ENCODE measurements at places on chromosomes 13 and 19.

DNA sequence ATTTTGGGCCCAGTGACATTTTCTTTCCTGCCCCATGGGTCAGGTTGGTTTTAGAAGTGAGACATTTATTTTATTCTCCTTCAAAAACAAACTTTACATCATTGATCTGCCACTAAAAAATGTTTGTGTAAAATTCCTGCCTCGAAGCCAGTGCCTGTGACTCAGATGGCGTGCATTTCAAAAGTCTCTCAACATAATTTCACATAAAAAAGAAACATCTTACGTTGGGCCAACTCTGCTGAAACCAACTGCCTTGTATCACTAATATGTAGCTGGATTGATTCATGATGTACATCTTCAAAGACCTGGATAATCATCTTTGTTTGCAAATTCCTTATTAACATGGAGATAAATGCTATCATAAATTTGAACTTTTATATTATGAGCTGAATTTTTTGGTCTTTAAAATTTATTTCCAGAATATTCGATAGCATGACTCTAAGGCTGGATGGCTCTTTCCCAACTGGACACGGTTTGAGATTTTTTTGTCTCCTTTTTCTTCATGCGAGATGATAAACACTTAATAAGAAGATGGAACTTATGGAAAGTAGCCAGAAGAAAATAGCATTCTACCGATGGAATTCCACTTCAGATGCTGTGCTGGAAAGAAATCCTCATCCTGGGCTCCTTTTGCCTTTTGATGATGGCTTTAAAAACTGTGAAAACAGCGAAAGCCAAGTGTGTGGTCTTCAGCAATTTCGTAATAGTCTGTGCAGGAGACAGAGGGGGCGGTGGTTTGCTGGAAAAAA, 420.5 kb downstream of the FGF9 start:
- peak; percentile 37 for DNase-seq

- no peak for DNase-seq
These were observed 409.3 kb downstream of the DIAPH3 start for GRCh38 chr13:59754411-59754810.

DNA sequence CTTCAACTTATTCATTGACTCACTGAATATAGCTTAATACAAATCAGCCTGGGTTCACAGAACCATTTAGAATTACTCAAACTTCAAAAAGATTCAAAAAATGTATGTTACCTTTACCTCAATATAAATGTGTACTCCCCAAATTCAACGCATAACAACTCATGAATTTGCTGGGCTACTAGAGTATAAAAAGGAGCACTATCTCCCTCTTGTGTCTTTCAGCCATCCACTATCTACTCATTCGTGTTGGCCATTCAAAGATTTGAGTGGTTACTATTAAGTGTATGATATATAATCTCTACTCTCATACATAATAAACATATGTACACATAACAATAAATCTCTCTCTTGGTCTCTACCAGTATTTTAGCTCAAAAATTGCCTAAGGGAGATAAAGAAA, 20.3 kb downstream of the INTS6 start:
- DNase-seq = no peak

DNA sequence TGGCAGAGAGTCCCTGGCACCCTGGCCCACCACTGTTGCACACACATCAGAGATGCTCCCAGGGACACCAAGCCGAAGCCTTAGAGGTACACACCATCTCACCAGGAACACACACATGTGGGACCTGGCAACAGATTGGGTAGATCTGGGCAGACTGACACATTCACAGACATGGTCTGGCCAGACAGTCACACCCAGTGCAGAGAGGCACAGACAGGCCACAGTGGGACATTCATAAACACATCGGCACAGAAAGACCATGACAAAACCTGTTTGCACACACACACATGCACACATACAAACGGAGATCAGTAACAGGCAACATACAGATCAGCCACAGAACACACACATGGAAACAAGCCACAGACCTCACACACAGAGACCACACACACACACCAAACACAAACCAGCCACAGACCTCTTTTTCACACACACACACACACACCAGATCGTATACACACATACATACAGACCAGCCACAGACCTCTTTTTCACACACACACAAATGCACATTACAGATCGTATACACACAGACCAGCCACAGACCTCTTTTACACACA, 6.3 kb upstream of the JUNB start:
- no peak for DNase-seq

GRCh38 chr13:26681036-26681435, 79.5 kb downstream of the GPR12 start:
- DNase-seq = no peak

DNA sequence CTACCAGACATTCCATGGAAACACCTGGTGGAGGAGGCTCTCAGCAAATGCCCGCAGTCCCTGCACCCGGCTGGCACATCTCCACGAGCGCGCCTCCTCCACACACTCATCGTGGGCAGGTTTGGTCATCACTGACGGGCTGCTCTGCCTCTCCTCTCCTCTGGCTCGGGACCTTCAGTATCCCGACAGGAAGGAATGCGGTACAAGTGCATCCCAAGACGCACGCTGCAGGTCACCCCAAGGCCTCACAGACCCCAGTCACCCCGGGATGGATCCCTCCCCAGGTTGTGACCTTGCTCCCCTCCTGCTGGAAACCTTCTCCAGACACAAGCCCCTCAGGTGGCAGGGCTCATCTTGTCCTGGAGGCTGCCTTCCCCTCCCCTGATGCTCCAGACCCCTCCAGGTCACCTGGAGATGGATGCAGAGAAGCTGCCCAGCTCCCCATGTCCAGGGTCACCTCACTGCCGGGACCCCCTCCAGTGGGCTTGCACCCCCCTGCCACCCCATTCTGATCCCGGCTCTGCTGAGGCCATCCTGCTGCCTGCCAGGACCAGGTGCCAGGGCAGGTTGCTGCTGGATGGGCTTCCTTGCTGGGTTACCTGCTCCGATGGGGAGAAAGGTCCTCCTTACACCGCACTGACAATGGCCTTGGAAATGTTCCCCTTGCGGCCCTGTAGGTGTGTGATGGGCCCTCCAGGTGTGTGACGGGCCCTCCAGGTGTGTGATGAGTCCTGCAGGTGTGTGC, 29.9 kb downstream of the C13orf46 start:
- no peak for DNase-seq

DNA sequence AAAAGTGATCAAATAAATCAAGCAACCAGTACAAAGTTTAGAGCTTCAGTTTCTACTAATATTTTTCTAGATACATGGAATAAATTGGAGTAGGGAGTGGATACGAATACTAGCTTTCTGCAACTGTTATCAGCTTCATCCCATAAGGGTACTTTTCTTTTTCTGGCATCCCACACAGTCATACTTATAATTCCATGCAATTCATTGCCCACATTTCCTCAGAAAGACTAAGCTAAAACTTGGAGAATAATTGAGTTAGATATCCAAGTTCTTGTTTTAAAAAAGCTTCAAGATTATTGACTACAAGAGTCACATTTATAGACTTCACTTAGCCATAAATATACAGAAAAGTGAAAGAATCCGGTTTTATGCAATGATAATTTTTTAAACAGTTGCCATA, 186.9 kb downstream of the OLFM4 start:
- DNase-seq = no peak

DNA sequence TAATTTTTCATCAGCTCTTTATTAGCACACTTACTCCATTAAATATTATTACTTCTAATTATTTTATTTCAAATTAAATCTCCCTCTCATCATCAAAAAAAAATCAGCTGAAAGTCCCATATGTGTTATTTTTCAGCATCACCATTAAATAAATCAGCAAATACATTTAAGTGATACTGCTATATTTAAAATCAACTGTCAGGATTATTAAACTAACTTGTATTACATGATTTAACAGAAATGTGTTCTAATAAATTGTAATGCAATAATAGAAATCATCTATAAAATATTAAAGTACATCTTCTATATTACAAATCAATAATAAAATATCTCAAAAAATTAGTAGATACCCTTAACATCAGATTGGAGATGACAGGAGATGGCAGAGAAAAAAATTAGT, 538.6 kb upstream of the MIR17HG start:
- no peak for DNase-seq

DNA sequence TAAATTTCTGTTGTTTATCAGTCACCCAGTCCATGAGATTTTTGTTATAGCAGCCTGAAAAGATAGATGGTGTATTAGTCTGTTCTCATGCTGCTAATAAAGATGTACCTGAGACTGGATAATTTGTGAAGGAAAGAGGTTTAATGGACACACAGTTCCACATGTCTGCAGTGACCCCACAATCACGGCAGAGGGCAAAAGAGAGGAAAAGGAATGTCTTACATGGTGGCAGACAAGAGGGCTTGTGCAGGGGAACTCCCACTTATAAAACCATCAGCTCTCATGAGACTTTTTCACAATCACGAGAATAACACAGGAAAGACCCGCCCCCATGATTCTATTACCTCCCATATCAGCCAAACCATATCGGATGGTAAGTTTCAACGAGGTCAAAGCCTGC, 309.2 kb downstream of the LIG4 start:
- DNase-seq = no peak

DNA sequence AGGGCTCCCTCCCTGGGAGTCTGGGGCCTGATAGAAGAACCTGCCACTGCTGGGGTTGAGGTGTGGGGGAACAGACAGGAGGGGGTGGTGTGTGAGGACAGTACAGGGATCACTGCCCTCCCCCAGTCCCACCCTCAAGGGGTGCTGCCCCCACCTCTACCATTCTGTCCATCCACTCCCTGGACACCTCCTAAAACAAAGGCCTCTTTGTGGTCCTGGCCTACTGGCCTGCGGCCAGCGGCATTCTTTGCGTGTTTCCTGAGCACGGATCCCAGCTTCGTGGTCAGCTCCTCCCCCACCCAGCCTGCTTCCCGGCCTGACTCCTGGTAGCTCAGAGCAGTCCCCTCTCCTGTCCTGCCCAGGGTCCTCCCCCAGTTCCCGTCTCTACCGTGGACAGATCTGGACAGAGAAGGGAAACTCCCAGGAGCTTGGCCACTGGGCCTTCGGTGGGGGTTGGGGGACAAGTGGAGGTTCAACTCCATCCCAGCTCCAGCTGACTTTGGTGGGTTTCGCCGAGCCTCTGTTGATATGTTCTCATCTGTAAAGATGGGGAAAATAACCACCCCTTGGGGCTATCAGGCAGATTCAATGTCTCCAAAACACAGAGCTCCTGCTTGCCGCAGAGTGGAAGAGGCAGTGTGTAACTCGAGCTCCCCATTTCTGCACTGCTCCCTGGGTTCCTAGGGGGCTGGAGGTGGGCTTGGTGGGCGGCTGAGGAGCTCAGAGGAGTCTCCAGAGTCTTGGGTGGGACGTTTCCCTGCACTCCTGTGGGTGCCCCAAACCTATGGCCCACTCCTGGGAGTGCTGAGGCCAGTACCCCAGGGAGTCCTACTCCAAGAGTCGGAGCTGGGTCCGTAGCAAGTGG, 48.7 kb downstream of the LYL1 start:
- peak; percentile 89 for DNase-seq

All from fibroblast of skin of left quadriceps (primary cell).